ENCODE measurements at places on chromosomes 4 and X. TPM values are rescaled to one million over a fixed set of nuclear protein-coding genes. Genes with fewer than 3 reads are reported as not detected.

GRCh38 chrX:30806187-30806728, 82.8 kb downstream of the TAB3 start:
- no peak for DNase-seq

DNA sequence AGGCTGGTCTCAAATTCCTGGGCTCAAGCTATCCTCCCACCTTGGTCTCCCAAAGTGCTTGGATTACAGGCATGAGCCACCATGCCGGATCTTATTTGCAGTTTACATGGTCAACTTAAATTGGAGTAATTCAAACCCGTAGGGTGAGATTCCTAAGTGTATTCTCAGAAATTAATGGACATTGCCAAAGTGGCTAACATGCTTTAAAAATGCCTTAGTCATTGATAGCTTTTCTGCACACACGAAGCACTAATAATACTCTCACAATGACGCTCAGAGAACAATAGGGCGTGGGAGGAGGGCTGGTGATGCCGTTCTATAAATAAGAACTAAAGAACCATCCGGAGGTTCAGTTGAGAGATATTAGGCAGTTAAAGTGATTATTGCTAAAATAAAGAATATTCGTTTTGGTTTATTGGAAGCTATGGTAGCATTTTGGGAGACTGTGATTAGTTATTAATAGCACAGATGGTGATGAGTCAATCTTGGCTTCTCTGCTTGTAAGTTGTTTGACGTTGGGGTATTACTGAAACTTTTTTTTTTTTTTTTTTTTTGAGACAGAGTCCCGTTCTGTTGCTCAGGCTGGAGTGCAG, 79.1 kb downstream of the TRAPPC11 start:
- DNase-seq: no peak

DNA sequence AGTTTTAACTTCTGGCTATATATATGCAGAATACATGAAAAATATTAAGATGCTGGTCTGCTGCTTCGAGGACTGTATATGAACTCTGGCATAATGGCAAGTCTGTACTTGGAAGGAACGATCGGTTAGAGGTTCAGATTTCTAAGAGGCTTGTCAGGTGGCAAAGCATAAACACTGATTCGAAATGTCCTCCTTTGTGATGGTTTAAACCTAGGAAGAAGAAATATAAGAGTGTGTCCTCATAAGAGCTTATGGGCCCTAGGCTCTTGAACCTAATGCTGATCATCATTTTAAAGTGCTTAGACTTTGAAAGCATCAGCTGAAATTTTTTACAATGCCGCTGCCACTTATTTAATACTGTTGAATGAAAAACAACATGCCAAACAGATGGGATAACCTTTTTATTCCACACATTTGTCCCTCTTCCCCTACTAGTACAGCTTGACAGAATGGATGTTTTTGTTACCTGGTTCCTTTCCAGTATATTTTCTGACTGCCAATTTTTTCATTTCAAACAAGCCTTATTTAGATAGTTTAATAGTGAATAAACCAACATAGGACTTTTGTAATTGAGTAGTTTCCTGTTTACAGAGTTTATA, 8.8 kb downstream of the SPRY1 start:
- no peak for DNase-seq

COL4A5 gene
- 389 TPM for total RNA-seq

KCTD8 gene
- total RNA-seq: 6.6 TPM

GRCh38 chr4:163846008-163846407, 351.5 kb downstream of the TMA16 start:
- no peak for DNase-seq

GRCh38 chr4:6148506-6149205, 51.7 kb downstream of the JAKMIP1 start:
- no peak for DNase-seq

CNKSR2 gene
- total RNA-seq: 11.2 TPM

DNA sequence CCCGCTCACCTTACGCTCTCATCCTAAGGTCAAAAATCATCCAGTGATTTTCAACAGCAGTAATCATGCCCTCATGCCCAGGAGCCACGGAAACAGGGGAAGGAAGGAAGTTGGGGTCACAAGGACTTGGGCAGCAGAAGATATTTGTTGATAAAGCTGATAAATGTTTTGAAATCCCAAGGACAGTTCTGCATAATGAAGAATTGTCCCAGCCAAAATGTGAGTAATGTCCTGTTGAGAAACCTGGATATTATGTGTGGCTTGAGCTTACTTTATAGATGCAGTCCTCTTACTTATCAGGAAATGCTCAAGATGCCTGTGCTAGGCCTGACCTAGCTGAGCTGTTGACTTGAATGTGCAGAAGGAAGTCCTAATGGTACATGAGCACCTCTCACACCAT, 263.0 kb upstream of the ZFP42 start:
- no peak for DNase-seq

GUCY1B1 gene
- total RNA-seq: 18.6 TPM

ZCCHC12 gene
- 2.1 TPM for total RNA-seq

MAGEA8 gene
- total RNA-seq: not detected

GRCh38 chr4:13403833-13404232, 80.3 kb downstream of the RAB28 start:
- no peak for DNase-seq

GRCh38 chrX:30181353-30181752, 34.0 kb upstream of the MAGEB2 start:
- DNase-seq: no peak

GRCh38 chr4:89054627-89055026, 2.4 kb downstream of the FAM13A start:
- DNase-seq: no peak

CYTL1 gene
- total RNA-seq: 13.9 TPM

ARHGAP4 gene
- total RNA-seq: 64.4 TPM

GRCh38 chr4:145779319-145779801, 99.4 kb downstream of the C4orf51 start:
- DNase-seq: no peak

UGT2A3 gene
- not detected for total RNA-seq

DNA sequence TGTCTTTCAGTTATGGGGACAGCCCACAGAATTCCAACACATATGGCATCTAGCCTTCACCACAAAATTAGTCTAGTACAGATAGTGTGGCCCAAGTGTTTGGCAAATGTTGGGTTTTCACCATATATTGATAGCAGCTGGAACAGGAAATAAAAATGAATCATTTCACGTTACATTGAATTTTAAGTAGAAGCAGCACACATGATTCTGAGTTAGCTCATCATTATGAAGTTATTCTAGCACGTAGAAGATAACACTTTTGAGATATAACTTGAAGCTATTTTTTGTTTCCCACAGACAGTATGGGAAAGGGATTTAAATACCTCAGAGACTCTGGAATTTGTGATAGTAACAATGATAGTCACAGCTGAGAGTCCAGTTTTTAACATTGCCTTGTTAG, 118.7 kb downstream of the FAT4 start:
- DNase-seq: no peak

XAGE2 gene
- total RNA-seq: 23.0 TPM

DNA sequence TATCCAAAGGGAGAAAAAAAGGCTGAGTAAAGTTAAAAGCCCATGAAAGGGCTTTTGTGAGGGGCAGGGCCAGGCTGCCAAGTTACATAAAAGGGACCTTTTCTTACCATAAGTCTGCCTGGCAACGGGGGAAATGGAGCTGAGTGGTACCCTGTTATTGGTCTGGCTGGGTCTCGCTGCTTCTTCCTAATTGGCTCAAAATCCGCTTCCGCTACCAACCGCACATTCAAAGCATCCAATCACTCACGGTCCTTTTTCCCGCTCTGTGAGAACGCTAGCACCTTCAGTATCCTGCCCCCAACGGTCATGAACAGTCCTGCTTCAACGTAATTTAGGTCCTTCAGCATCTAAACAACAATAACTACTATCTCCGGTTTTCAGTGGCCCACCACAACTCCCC, 611 bp downstream of the TEX11 start:
- DNase-seq: no peak

DNA sequence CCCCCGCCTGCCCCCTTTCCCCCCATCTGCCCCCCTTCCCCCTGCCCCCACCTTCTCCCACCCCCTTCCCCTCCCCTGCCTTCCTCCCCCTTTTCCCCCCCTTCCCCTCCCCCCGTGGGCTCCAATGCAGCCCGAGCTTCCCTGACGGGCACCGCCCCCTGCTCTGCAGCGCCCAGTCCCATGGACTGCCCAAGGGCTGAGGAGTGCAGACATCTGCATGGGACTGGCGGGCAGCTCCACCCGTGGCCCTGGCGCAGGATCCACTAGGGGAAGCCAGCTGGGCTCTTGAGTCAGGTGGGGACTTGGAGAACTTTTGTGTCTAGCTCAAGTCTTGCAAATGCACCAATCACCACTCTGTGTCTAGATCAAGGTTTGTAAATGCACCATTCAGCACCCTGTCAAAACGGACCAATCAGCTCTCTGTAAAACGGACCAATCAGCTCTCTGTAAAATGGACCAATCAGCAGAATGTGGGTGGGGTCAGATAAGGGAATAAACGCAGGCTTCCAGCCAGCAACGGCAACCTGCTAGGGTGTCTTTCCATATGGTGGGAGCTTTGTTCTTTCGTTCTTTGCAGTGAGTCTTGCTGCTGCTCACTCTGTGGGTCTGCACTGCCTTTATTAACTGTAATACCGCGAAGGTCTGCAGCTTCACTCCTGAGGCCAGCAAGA, 300.5 kb upstream of the PABPC4L start:
- no peak for DNase-seq

DNA sequence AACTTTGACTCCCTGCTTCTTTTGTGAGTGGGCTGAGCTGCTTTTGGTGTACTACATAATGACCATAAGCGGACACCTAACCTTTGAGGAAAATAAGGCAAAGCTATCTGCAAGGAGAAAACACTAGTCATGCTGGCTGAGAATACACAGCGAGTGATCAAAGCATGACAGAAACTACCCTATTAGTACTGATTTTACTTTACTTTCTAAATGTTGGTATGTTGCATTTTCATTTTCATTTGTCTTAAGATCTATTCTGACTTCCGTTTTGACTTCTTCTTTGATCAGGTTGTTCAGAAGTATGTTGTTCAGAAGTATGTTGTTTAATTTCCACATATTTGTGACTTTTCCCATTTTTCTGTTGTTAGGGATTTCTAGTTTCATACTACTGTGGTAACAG, 361.1 kb downstream of the TRAM1L1 start:
- no peak for DNase-seq

Measured in mesothelial cell of epicardium (in vitro differentiated cells).